ENCODE measurements at places on chromosomes 4 and X.

DNA sequence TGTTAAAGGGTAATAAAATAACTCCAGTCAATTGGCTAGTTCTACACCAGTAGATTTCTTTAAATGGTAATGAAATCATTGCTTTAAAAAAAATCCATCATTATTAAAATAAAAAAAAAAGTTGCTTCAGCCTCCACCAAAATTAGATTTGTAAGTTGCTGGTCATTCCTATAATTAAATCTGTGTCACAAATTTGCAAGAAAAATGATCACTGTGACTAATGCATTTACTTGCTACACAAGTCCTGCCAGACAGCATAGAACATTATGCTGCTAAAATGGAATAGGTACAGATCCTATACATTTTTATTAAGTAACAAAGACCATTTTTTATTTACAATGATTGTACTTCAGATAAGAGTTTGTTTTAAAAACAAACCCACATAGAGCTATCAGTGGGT lies 85.8 kb downstream of the SLC10A7 start:
- no peak for DNase-seq

DNA sequence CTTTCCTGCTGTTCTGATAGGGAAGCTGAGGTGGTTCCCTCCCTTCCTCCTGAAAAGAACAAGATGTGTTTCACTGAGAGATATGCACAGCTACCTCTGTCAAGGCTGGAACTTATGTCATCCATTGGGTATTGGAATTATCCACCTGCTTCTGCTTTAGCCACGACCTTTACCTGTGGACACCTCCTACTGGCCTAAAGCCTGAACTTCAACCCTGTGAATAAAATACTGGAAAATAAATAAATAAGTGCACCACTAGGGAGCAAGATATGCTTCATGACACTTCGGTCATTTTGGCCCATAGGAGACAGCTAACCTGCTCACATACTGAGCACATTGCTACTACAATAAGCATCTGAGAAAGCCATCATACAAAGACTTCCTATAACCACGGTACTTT lies 419.9 kb upstream of the NWD2 start:
- no peak for DNase-seq

GRCh38 chr4:52196606-52197130 lies 145.6 kb downstream of the SPATA18 start:
- DNase-seq, result no peak

GRCh38 chr4:100746141-100746739 lies 228.4 kb upstream of the EMCN start:
- DNase-seq, result no peak

- DNase-seq, result no peak
Measured at GRCh38 chr4:47382846-47383360, 80.6 kb downstream of the COMMD8 start.

GRCh38 chrX:71315917-71316316 lies 14.4 kb downstream of the ITGB1BP2 start:
- DNase-seq, result no peak

- no peak for DNase-seq
Measured at GRCh38 chrX:114999906-115000305, 17.5 kb downstream of the IL13RA2 start.

- no peak for DNase-seq
Measured at GRCh38 chrX:132614297-132614696, 125.5 kb upstream of the MBNL3 start.

- peak; percentile 87 for DNase-seq
Measured at GRCh38 chr4:2794486-2795299, 1.8 kb downstream of the SH3BP2 start.

- peak; percentile 88 for DNase-seq
Measured at GRCh38 chr4:8241895-8242696, 27.5 kb upstream of the HTRA3 start.

DNA sequence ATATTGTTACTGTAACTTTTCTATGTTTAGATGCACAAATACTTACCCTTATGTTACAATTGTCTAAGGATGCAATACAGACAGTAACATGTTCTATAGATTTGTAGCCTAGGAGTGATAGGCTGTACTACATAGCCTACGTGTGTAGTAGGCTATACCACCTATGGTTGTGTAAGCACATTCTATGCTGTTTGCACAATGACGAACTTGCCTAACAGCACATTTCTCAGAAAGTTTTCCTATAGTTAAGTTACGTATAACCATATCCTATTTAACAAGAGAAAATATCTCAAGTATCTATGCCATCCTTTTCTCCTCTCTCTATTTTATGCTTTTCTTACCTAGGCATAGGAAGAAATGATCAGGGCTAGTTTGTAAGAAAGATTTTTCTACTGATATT lies 710.8 kb upstream of the HTR2C start:
- no peak for DNase-seq

GRCh38 chr4:36439556-36439955 lies 158.1 kb downstream of the DTHD1 start:
- DNase-seq, result no peak

DNA sequence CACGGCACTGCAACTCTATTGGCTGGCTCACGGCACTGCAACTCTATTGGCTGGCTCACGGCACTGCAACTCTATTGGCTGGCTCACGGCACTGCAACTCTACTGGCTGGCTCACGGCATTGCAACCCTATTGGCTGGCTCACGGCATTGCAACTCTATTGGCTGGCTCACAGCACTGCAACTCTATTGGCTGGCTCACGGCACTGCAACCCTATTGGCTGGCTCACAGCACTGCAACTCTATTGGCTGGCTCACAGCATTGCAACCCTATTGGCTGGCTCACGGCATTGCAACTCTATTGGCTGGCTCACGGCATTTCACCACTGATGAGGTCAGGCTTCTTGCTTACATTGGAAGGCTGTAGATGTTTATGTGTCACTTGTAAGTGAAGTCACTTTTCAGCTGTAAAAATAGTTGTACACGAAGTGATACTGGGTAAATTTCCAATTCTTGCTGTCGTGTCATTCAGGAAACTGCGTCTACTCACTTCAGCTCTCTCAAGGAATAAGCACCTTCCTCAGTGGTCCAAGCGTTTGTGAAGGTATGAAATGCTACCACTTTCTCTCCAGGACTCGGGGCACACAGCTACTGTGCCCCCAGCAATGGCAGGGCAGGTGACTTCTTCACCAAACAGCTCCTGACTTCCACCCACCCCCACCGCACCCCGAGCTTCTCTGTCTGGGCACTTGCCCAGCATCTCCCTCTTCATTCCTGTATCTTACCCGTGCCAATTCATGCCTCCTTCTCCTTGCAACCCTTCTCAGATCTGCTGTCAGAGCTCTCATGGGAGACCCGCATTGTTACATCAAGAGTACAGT lies 141.3 kb downstream of the AFAP1 start:
- no peak for DNase-seq

GRCh38 chrX:4239650-4240540 lies 526.4 kb upstream of the PRKX start:
- no peak for DNase-seq

DNA sequence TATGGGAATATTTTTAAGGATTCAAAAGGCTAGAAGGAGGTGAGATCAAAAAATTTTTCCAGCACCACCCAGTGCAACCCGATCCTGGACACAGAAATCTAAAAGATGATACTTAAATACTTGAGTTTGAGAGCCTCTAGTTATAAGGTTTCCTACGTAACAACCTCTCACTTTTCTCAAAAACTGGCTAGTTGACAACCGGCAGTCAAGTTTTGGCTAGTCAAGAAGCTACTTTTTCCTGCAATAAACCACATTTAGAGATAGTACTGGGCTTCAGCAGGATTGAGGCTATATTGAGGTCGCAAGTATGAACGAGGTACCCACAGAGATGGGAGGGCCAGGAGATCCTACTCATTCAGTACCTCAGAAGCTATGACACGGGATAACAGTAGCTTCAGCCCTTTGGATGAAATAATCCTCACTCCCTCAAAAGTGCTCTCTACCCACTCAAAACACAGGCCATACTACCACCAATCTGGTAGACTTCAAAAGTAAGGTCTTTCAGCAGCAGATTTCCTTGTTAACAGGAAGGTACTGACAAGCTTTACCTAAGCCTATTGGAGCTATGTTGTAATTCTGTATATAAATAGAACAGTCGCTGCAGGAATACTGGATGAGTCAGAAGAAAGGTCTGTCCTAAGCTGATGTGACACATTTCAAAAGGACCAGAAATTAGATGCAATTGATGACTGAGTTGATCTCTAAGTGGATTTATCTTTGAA lies 1.5 kb upstream of the TSPAN5 start:
- peak; percentile 16 for DNase-seq

All from suppressor macrophage treated with lipopolysaccharide for 1 hour (primary cell).